ENCODE measurements at places on chromosomes 11 and 22.

DNA sequence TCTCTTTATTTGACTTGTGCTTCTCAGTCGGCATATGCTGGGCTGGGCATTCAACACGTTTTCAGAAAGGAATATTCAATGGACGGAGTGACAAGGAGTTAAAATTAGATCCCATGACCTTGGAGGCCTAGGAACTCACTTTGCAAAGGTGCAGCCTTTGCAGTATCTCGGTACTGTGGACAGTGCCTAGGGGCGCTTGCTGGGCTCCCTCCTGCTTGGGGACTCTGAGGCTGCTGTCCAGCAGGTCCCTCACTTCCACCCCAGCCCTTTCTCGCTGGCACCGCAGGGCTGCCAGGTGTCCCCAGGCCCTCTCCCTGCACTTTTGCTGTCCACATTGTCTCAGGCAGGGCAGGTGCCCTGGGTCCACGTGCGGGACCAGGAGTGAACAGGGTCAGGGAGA, 255.5 kb upstream of the B3GAT1 start:
- no peak for DNase-seq

DNA sequence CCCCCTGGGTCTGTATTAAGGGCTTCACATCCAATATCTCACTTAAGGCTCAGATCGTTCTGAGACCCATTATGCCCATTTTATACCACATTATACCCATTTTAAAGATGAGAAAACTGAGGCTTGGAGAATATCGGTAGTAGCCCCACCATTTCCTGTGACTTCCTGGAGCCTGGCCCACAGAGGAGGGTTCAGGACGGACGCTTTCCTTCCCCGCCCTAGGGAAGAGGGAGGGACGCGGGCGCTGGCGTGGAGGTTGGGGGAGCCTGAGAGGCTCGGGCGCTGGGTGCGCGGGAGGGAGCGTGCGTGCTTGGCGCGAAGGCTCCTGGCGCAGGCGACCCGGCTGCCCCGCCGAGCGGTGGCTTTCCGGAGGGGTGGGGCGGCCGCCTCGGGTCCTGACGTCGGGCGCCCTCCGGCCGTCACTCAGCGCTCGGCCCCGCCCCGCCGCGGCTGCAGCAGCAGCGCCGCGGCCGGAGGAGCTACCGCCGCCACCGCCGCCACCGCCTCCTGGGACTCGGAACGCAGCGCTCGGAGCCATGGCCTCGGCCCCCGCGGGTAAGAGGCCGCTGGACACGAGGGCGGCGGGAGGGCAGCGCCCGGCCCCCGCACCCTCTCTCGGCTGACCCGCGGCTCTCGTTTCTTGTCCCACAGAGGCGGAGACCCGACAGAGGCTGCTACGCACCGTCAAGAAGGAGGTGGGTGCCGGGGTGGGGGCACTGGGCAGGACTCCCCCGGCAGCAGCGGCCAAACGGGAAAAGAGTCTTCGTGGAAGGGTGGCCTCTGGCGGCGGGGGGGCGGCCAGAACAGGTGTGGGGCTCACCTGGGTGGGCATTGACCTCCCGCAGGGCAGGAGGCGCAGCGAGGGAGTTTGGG, at the start of gene SGSM1:
Gene SGSM1 (plus strand): TSS at position 422 of the 873 bp plus-strand sequence. CDS start 115 bp downstream, at position 537.
- DNase-seq, result peak; percentile 47

- no peak for DNase-seq
Measured at GRCh38 chr11:111644922-111645321, 42.7 kb downstream of the SIK2 start.

GRCh38 chr22:30210235-30210909, 36.2 kb downstream of the LIF start:
- DNase-seq, result no peak

- DNase-seq, result no peak
Measured at GRCh38 chr11:13007182-13008060, 1.7 kb upstream of the RASSF10 start.

DNA sequence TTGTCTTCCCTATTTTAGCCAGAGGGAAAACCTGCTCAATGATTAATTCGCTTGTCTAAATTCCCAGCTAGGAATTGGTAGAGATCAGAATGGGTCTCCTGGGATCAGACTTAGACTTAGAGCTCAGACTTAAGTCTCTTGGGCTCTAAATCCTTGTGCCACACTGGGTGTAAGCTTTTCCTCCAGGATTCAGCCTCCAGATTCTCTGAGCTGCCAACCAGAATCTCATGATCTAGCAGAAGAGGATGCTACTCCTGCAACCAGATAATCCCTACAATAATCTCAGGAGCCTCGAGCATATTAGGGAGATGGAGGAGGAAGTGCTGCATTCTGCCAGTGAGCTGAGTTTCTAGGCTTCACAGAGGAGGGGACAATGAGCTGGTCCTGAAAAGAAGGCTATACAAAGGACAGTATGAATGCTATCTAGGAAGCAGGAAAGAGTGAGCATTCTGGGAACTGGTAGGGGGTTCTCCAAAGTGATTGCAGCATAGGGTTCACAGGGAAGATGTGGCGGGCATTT, 211.6 kb upstream of the SESN3 start:
- no peak for DNase-seq

- DNase-seq, result no peak
Measured at GRCh38 chr11:102664001-102664752, 39.0 kb upstream of the MMP20 start.

GRCh38 chr22:33018232-33018864, 39.8 kb downstream of the SYN3 start:
- peak; percentile 25 for DNase-seq

DNA sequence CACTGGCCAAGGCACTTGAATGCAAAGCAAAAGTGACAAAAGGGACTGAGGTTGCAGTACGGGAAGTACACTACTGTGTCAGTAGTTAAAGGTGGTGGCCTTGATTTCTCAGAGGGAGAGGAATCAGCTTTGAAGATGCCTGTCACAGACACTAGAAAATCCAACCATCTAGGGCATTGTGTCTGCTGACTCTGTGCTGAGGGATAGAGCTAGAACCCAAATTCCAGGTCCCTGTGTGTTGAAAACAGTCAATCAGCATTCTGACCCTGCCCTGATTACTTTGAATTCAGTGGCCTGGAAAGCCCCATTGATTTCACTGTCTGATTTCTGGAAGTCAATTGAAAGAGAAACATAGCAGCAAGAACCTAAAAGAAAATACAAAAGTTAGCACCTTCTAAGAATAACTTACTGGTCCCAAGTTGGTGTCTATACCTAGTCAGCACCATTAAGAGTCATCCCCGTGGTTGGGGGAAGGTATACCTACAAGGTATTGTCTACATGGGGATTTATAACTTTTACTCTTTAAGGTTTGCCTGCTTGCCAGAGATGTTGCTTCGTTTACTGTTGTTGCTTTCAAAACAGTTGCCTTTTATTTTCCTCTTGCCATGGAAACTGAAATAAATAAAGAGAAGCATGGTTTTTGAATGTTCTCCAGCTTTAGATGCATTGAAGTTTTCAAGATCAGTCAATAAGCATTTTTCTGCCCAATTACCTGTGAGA, 97.3 kb downstream of the PDHX start:
- DNase-seq, result no peak

DNA sequence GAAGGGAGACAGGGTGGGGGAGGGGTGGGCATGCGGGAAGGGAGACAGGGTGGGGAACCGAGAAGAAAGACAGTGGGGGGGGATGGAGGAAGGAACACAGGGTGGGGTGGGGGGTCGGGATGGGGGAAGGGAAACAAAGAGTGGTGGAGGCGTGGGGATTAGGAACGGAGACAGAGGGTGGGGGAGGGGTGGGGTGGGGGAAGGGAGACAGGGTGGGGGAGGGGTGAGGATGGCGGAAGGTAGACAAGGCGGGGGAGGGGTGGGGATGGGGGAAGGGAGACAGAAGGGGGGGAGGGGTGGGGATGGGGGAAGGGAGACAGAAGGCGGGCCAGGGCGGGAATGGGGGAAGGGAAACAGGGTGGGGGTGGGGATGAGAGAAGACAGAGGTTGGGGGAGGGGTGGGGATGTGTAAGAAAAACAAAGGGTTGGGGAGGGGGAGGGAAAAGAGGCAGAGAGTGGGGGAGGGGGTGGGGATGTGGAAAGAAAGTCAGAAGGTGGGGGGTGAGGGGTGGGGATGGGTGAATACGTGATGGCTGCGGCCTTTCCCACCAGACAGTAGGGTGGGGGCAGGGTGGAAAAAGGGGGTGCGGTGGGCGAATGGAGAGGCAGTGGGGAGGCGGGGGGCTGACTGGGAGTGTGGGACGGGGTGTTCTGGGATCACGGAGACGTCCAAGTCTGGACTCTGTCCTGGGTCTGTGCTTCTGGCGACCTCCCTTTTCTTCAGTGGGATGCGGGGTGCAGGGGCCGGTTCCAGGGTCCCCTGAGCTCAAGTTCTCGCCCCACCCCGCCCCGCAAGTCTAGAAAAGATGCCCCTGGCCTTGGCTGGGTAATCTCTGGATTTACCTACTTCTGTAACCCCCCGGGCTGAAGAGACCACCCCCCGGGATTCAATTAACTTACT, 744 bp downstream of the PRAME start:
- no peak for DNase-seq

DNA sequence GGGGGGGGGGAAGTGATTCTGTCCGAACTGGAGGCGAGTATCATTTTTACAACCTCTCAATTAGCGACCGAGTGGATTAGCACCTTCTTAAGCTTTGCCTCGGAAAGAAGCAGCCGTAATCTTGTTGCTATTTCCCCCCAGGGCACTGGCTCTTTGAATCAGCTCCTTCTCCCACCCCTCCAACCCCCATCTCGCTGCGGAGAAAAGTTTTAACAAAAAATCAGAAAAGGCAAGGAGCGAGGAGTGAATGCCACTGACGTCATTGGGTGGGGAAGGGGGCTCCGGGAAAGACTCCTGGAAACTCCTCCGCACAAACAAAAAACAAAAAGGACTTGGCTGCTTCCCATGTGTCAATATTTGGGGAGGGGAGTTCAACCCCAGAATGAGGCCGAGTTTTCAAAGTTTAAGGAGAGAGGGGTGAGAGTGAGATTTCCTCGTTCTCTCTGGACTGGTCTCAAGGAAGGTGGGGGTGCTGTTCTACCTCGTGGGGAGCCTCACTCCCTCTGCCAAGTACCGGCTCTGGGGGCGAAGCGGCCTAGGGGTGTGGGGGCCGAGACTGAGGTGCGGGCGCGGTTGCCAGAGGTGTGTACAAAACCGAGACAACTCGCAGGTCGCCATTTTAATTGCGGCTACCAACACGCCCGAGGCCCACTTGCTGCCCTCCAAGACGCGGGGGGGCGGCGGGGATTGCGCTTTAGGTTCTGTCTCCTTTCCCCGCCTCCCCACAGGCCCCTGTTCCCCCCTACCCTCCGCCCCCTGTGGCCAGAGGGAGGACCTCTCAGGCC, 2.5 kb upstream of the PAX6 start:
- DNase-seq, result no peak

DNA sequence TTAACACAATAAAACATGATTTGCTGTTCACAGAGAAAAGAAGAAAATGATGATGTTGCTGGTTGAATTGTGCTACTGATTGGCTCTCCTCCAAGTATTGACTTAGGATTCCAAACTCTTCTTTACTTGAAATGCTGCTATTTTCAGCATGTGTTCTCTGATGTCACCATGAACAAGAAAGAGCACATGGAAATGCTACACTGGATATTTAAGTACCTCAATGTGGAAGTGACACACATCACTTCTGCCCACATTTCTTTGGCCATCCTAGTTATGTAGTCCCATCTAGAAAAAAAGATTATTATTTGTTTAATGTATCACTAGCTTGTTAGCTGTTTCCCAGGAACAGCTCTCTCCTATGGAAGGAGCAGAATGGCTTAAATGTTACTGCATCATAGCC, 27.2 kb downstream of the OR52B2 start:
- DNase-seq, result no peak

- no peak for DNase-seq
Measured at GRCh38 chr11:2256293-2256913, 14.0 kb downstream of the ASCL2 start.

GRCh38 chr22:48427731-48428211, 1399.9 kb downstream of the BRD1 start:
- DNase-seq, result no peak

DNA sequence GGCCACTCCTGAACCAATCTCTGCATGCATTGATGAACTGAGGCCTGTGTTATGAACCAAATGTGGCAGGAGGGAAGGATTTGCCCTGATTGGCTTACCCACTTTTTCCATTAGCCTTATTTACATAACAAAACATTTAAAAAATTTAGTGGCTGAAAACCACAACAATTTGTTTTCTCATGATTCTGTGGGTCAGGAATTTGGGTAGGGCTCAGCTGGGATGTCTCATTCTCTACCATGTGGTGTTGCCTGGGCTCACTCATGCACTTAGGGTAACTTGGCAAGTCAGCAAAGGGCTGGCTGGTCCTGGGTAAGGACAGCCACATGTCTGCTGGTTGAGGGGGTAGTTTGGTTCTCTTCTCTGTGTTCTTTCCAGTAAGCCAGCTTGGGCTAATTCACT, 35.1 kb upstream of the CYP2R1 start:
- no peak for DNase-seq

GRCh38 chr11:73185680-73186293, 32.3 kb upstream of the P2RY2 start:
- DNase-seq, result peak; percentile 35

GRCh38 chr11:11436715-11437313, 83.8 kb upstream of the CSNK2A3 start:
- DNase-seq, result no peak

DNA sequence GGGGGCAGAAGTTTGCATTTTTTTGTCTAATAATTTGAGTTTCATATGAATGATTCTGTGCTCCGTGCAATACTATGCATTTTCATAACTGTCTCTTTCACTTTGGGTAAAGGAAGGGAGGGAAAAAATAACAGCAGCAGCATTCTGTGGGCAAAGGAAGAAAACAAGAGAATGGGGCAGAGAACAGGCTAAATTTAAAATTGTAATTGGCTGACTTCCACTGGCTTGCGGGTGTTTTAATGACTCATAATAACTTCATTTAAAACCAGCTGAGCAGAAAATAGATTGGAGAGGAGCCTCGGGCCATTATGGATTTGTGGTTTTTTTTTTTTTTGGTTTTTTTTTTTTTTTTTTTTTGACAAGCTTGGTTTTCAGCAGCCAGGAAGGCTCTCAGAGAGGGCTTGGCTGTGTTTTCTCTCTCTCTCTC, 107.4 kb downstream of the ZBTB16 start:
- DNase-seq, result peak; percentile 49

GRCh38 chr22:16973591-16974297, 34.3 kb downstream of the GAB4 start:
- no peak for DNase-seq

DNA sequence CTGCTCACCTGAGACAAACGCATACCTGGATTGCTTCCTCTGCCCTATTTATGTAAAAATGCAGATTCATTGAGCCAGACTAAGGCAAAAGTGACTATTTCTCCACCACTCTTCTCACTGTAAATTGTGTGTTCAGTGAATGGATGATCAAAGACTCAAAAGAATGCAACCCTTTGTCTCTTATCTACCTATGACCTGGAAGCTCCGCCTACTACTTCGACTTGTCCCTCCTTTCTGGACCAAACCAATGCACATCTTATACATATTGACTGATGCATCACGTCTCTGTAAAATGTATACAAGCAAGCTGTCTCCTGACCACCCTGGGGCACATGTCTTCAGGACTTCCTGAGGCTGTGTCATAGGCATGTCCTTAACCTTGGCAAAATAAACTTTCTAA, 418.0 kb upstream of the SYN3 start:
- DNase-seq, result no peak

DNA sequence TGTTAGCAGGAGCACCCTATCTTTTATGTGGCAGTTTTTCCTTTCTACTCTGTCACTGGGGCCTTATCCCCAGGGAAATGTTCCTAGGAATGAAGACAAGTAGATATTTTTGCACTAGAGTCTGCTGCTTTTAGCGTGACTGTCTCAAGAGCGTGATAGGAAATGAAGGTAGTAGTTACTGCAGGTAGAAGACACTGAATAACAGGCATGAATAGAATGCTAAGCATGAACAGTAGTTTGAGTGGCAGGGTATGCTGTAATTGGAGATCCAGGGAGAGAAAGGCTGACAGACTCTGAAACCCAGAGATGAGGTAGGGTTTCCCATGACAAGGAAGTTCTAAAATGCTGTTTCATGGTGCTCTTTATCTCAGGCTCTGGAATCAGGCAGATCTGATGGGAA, 475.1 kb downstream of the NELL1 start:
- no peak for DNase-seq

All from AML-193 (cell line).